ENCODE measurements at places on chromosomes 2 and 18. TPM values are rescaled to one million over a fixed set of nuclear protein-coding genes. Genes with fewer than 3 reads are reported as not detected.
A peak's percentile ranks its signal among the peaks of the same experiment; 100 is the strongest.

DNA sequence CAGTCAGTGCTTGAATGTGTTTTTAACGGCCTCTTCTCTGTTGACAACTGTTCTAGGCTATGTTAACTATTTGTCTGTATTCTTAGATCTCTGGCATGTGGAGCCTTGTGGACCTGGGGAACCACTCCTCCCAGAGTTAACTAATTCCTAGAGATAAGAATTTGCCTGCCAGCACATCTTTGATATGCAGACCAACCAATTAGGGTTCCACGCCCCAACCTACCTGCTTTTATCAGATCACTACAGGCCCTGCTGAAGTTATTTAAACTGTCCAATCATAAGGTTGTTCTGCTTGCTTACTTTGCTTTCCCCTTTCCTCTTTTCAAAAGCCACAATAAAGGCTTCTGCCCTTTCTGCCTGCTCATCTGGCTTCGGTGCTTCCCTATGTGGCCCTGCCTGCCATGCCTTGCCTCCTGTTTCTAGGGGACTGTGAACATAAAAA is 8.5 kb upstream of the CYBRD1 start:
- DNase-seq = no peak

DNA sequence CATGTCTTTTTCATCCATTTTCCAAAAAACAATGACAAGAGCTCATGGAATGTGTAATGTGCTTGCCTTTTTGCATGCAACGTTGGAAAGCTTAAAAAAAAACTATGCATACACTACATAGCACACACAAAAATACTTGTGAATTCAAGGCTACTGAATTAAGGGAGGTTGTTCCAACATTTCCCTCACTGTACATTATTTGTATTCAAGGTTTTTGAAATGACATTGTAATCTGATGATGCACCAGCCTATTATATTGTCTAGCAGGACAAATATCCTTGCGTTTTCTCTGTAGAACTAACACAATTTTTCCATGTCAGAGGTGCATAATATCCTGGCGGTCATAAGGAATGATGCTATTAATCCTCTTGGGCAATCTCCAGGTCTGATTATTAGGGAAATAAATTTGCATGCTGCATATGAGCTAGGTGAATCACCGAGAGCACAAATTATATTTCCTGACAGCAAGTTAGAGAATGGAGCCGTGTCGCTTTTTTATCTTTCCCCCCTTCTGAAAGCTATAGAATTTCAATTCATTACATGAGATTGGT is 836.9 kb upstream of the FANCL start:
- DNase-seq = peak; percentile 14

- DNase-seq = no peak
These were observed 1132.4 kb upstream of the CDH2 start for GRCh38 chr18:29309366-29309765.

- DNase-seq = peak; percentile 87
These were observed 202.7 kb downstream of the BCL11A start for GRCh38 chr2:60350791-60351190.

DNA sequence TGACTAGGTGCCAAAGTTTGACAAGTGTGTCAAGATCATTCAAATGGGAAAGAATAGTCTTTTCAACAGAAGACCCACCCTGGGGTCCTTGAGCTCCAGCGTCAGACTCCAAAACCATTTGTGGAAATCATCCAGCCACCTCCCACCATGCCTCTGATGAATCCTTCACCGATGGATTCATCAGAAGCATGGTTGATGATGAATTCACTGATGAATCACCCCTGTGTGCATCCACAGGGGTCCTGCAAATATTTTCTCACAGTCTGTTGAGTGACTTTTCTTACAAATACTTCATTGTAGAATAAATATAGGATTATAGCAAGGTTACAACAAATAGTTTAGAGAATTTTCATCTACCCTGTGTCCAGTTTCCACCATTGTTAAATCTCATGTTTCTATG is 4.3 kb downstream of the UGT1A9 start:
- DNase-seq = no peak

DNA sequence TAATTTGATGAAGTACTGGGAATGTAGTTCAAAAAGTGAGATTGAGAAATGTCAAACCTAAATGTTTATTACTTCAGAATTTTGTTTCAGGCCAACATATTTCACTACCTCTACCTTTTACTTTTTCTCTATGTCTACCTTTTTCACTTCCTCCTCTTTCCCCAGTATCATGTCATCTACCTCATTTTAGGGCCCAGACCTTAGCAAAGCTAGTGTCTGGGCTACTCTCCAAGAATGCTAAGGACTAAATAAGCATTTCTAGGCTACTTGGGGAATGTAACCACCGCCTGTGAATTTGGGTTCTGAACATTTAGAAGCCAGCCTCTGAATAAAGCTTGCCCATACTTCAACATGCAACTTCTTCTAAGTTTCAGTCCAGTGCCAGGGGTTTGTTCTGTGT is 330.4 kb downstream of the SLC4A3 start:
- no peak for DNase-seq

DNA sequence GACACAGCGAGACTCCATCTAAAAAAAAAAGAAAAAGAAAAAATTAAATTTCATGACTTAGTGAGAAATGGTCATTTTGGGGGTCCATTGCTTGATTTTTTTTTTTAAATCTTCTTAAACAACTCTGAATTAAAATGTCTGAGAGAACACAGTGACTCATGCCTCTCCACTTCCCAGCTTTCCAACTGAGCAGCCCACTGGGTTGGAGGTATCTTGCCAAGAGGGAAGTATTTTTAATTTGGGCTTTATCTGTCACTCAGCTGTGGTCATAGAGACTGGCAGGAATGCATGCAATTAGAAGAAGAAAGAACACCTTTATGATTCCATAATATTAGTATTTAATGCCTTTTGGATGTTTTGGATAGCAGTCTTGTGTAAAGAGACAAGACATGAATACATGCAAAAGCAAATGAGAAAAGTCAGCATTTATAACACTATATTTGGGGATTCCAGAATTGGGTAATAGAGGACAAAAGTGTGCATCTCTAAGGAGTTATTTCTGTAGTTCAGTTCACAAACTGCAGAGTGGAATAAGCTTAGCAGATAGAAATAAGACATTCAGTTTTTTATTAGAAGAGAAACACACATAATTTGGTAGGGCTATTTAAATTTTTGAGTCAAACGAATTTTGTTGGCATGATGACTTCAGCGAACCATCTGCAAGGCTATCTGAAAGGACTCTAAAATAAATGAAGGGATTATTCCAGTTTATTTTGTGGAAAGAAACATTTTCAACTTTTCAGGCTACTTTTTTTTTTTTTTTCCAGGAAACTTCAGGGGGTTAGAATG is 254.8 kb downstream of the TGIF1 start:
- DNase-seq = no peak

GRCh38 chr2:32997705-32998104 is 51.0 kb downstream of the LTBP1 start:
- peak; percentile 50 for DNase-seq

The LGALSL gene
- 18.7 TPM for total RNA-seq
